Chondrocyte (in vitro differentiated cells): ENCODE measurements at places on chromosomes 1 and 21.

- H3K27me3 ChIP-seq = peaks cover 40% of the 10 kb centered on the region
- DNase-seq = no peak
- no peak overlapping the region for H3K27ac ChIP-seq
- H3K36me3 ChIP-seq = no peaks in the 10 kb centered on the region
- H3K4me3 ChIP-seq = no peak overlapping the region
Measured at GRCh38 chr1:29824511-29825273, 588.4 kb downstream of the PTPRU start.

DNA sequence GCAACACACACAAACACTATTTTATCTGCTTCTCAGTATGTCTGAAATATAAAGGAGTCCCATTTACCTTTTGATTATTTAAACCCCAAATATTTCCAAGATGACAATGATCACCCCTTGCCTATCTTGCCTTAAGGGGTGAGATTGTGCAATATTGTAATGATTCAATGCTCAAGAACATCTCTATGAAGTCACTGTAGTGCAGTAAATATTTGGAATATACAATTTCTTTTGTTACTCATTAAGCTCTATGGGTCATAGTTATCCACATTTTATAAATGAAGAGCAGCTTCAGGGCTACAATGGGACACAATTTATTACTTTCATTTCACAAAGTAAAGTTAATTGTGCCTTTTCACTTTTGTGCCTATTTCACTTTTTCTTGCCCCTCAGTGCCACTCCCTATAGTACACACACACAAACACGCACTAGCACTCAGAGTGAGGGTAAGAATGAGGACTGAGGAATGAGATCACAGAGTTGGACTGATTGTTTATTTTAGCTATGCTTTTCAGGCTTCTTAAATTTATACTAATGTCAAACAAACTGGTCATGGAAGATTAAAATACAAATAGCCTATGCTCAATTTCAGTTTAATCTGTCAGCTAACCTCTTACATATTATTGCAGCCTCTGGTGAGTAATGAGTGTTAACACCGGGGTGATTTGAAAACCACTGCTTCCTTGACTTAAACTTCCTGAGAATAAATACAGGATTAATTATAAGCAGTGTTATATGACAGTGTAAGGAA lies 521.0 kb upstream of the B3GALT2 start:
- peaks cover 5% of the 10 kb centered on the region for H3K4me1 ChIP-seq
- H3K27ac ChIP-seq = no peak overlapping the region
- H3K27me3 ChIP-seq = no peaks in the 10 kb centered on the region
- H3K36me3 ChIP-seq = no peaks in the 10 kb centered on the region

DNA sequence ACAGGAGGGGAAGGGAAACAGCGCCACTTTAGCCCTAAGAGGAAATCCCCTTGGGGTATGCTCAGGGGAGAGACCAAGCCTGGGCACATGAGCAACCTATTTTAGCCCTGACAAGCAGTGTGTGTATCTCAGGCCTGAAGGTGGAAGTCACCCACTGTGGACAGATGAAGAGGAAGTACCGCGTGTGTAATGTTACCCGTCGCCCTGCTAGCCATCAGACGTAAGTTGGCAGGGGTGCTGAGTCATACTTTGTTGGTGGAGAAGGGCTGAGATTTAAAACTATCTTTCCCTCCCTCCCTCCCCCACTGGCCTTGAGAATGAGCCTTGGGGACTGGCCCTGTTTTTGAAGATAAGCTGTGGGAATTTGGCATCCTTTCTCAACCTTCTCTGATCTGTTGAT lies 11.2 kb downstream of the AGO1 start:
- DNase-seq = no peak
- H3K4me1 ChIP-seq = peaks cover 9% of the 10 kb centered on the region
- H3K36me3 ChIP-seq = peaks cover 28% of the 10 kb centered on the region
- H3K4me3 ChIP-seq = no peak overlapping the region
- H3K27me3 ChIP-seq = no peaks in the 10 kb centered on the region
- H3K27ac ChIP-seq = peak overlapping the region; percentile 41

GRCh38 chr1:2820731-2821372 lies 19.4 kb upstream of the TTC34 start:
- no peaks in the 10 kb centered on the region for H3K36me3 ChIP-seq
- no peak overlapping the region for H3K27ac ChIP-seq
- peak; percentile 76 for DNase-seq
- no peaks in the 10 kb centered on the region for H3K4me1 ChIP-seq
- no peak overlapping the region for H3K4me3 ChIP-seq

GRCh38 chr1:92927870-92928269 lies 33.4 kb downstream of the DIPK1A start:
- H3K27ac ChIP-seq = no peak overlapping the region
- no peaks in the 10 kb centered on the region for H3K36me3 ChIP-seq
- H3K4me3 ChIP-seq = no peak overlapping the region
- no peaks in the 10 kb centered on the region for H3K4me1 ChIP-seq

GRCh38 chr1:227730630-227731151 lies 4.4 kb downstream of the JMJD4 start:
- H3K4me1 ChIP-seq = peaks cover 31% of the 10 kb centered on the region
- no peak for DNase-seq
- H3K27me3 ChIP-seq = peaks cover 2% of the 10 kb centered on the region
- peaks cover 5% of the 10 kb centered on the region for H3K36me3 ChIP-seq
- no peak overlapping the region for H3K4me3 ChIP-seq

GRCh38 chr1:20936216-20936615 lies 149.1 kb upstream of the HP1BP3 start:
- peaks cover 16% of the 10 kb centered on the region for H3K36me3 ChIP-seq
- peaks cover 34% of the 10 kb centered on the region for H3K4me1 ChIP-seq
- no peak for DNase-seq
- no peak overlapping the region for H3K27ac ChIP-seq

DNA sequence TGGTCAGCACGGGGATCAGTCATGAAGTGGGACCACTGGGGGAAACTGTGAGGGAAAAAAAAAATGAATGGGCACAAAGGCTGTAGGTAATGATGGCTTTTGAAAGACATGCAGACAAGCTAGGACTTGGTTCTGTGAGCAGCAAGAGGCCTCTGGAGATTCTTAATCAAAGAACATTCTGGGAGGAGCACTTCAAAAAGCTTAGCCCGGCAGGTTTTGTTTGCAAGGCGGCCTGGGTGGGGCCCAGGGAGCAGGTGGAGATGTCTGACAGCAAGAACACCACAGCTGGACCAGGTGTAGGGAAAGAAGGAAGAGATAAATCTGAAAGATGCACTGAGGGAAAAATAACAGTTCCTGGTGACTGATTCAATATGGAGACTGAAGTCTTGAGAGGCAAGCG lies 6.0 kb downstream of the TEX35 start:
- H3K4me1 ChIP-seq = no peaks in the 10 kb centered on the region
- no peak overlapping the region for H3K4me3 ChIP-seq
- H3K27ac ChIP-seq = no peak overlapping the region
- H3K36me3 ChIP-seq = no peaks in the 10 kb centered on the region

DNA sequence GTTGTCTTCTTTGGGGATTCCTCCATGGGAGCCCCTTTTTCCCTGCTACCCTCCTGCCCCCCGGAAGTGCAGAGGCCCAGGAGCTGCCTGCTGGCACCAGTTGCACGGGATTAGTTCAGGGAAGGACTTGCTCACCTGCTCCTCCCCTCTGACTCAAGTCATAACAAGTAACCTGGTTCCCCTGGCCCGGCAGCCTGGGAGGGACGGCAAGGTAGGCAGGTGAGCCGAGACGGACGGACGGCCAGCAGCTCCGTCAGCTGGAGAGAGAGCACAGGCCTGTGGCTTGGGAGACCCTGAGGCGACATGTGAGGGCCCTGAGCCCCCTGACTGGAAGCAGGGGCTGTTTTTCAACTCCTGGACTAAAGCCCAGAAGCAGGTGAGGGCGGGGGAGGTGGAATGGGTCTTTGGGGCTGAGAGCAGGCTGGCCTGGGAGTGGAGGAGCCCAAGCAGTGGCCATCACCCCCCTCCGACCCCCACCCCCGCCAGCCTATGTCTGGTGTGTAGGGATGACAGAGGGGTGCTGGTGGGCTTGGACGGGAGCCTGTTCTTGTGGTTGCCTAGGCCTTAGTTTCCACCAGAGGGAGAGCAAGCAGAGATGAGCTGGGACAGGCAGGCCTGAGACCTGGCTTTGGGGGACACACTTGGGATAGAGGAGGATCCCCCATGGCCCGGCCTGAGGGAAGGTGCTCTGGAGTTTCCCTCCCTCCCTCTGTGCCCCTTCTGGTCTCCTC lies at the start of gene INAVA:
Gene INAVA, plus strand, starts transcription at position 189 of the 731 bp plus-strand sequence. CDS start 3,501 bp downstream, outside the sequence.
- H3K4me3 ChIP-seq = no peak within 1 kb of the TSS
- no peak within 1 kb of the TSS for H3K27ac ChIP-seq
- DNase-seq = no peak
- peaks cover 75% of the 10 kb centered on the region for H3K4me1 ChIP-seq

DNA sequence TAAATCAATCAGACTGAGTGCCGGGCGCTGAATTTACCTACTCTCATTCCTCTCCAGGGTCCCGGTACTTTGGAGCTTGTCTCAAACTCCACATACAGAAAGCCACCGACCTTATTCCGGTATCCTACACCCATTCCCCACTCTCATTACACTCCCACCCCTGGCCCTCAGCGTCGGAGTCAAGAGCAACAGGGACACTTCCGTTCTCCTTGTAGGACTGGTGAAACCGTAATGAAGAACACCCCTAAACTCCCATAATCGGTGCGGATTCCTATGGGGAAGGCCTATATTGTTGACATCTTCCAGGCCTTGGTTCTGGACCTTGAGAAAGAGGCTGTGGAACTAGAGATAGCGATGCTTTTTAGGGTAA lies 798 bp downstream of the ZBED6 start:
- H3K4me3 ChIP-seq = peak overlapping the region; percentile 99
- H3K36me3 ChIP-seq = peaks cover 16% of the 10 kb centered on the region
- peaks cover 52% of the 10 kb centered on the region for H3K4me1 ChIP-seq
- H3K27me3 ChIP-seq = no peaks in the 10 kb centered on the region
- no peak for DNase-seq
